ENCODE measurements at places on chromosomes 12 and 14. TPM values are rescaled to one million over a fixed set of nuclear protein-coding genes. Genes with fewer than 3 reads are reported as not detected.

TDRD9 gene
- not detected for total RNA-seq

GRCh38 chr12:65640489-65640901 is 183.8 kb upstream of the HMGA2 start:
- DNase-seq: peak; percentile 75
- no peaks in the 10 kb centered on the region for H3K36me3 ChIP-seq
- no peaks in the 10 kb centered on the region for H3K27me3 ChIP-seq
- H3K4me1 ChIP-seq: peaks cover 21% of the 10 kb centered on the region

DNA sequence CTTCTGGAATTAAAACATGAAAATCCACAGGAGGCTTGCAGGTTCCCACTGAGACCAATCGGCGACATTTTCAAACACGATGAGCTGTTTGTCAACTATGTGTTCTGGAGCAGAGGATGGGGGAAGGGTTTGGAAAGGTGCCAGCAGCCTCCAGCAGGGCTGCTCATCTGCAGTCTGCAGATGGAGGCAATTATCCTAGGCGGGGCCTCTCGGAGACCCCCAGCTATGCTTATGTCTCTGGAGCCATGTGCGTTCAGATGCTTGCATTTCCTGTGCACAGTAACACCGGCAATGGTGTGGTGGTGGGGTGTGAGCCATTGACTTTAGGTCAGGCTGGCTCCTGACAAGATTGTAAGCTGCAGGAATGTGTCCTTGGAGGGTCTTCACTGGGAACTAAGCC is 51.7 kb downstream of the RPH3A start:
- no peaks in the 10 kb centered on the region for H3K36me3 ChIP-seq
- peaks cover 32% of the 10 kb centered on the region for H3K4me1 ChIP-seq
- DNase-seq: peak; percentile 94
- peak overlapping the region; percentile 66 for H3K27ac ChIP-seq

GRCh38 chr12:31257784-31258183 is 68.2 kb downstream of the SINHCAF start:
- H3K27ac ChIP-seq: no peak overlapping the region
- no peak overlapping the region for H3K4me3 ChIP-seq
- no peaks in the 10 kb centered on the region for H3K27me3 ChIP-seq
- H3K4me1 ChIP-seq: no peaks in the 10 kb centered on the region
- H3K36me3 ChIP-seq: no peaks in the 10 kb centered on the region

GRCh38 chr14:39267608-39268005 is 33.9 kb downstream of the MIA2 start:
- H3K4me3 ChIP-seq: peak overlapping the region; percentile 74
- H3K27ac ChIP-seq: peak overlapping the region; percentile 99
- H3K4me1 ChIP-seq: peaks cover 18% of the 10 kb centered on the region
- no peaks in the 10 kb centered on the region for H3K36me3 ChIP-seq
- peak; percentile 40 for DNase-seq
- H3K27me3 ChIP-seq: no peaks in the 10 kb centered on the region

All from A673 (cell line).